Omental fat pad (tissue), 4 donors: ENCODE measurements at places on chromosomes 1 and 21. TPM values are rescaled to one million over a fixed set of nuclear protein-coding genes. Genes with fewer than 3 reads are reported as not detected.

The FMO5 gene
- 2.5 TPM for total RNA-seq

The HTR6 gene
- not detected for total RNA-seq

The FTCD gene
- total RNA-seq, result not detected

DNA sequence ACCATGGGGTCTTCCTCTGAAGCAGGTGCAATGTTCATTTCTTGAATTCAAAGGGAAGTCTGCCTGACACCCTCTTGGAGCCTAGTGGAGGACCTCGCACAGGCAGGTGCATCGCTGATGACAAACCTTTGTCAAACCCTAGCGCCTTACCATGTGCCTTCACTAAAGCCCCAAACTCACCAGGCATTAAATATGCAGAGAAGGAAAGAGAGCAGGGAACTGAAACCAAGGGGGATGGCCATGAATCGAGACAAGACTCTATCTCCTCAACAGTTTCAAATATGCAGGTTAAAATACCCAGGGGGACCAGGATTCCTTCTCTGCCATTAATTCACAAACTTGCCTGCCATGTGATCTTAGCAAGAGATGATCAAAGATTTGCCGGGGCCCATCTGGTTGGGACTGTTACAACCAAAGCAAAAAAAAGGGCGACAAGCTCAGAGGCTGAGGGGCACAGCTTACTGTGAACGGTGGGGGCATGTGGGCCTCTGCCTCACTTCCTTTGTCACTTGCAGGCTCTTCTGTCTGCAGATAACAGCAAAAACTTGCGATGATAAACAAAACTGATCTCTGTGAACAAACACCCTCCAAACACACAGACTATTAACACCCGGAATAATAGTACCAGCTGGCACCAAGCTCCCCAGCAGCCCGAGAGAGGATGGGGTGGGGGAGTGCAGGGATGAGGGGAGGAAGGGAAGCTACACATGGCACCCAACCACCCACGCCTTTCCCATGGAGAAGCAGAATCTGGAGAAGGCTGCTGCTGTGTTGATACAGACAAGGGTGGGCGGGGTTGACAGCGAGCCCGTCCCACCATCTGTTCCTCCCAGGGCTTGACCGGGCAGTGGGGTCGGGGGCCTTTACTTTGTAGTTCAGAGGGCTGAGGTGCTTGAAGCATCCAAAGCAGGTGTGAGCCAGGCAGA is 33.9 kb downstream of the TMEM63A start:
- no peak for DNase-seq

- no peak for DNase-seq
Observed at GRCh38 chr1:39959651-39960333, 4.8 kb downstream of the MFSD2A start.

- no peak for DNase-seq
Observed at GRCh38 chr1:42951588-42951987, 7.1 kb downstream of the SLC2A1 start.

DNA sequence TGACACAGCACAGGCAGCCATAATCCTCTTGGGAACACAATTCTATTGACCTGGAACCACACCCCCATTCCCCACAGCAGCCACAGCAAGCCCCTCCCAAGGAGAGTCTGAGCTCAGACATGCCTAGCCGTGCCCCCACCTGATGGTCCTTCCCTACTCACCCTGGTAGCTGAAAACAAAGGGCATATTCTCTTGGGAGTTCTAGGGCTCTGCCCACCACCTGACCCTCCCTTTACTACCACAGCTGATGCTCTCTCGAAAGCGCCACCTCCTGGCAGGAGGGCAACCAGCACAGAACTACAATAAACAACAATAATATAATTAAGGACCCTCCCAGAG is 184.8 kb upstream of the COA6 start:
- no peak for DNase-seq

- DNase-seq, result no peak
Observed at GRCh38 chr1:8090241-8090702, 64.2 kb upstream of the ERRFI1 start.

DNA sequence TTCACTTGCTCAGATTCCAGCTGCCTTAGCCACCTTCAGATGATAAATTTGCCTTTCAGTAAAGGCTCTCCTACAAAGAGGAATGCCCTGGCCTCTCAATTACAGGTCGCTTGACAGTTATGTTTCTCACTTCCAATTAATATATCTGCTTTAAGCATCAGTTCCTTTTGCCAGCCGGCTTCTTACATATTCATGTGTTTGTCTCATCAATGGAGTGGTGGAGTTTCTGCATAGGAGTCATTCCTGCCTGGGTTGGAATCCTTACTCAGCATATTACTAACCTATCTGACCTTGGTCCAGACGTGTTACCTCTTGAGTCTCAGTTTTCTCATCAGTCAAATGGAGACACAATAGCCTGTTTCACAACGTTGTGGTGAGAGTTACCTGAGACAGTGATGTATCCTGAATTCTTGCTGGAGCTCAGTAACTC is 9.4 kb upstream of the SESN2 start:
- no peak for DNase-seq

DNA sequence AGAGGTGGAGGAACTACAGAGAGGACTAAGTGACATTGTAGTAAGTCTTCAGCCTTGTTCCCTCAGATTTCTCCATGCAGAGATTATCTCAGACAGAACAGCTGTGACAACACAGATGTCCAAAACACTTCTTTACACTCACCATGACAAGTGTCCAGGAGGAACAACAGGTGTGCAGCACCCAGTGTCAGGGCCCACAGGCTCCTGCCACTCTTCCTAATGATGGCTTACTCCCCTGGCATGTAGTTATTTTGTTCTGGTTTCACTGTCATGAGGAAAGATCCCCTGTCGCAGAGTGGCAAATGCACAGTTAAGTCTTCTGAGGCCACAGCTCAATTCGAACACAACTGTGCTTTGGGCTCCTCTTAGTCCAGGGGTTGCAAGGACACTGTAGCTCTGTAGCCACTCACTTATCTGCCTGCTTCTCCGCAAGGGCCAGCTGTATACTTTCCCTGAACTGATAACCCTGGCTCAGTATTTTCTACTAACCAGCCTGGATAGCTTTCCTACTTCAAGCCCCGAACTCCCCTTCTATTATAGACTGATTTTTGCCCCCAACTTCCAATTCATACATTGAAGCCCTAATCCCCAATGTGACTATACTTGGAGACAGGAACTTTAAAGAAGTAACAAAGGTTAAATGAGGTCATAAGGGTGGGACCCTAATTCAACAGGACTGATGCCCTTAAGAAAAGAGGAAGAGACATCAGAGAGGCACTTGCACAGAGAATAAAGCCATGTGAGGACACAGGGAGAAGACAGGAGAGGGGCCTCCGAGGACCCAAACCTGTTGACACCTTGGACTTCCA is 11.1 kb downstream of the PDZK1 start:
- no peak for DNase-seq

- DNase-seq, result no peak
Observed at GRCh38 chr1:210815641-210816550, 318.1 kb downstream of the KCNH1 start.

GRCh38 chr1:7149080-7149838 is 364.0 kb downstream of the CAMTA1 start:
- no peak for DNase-seq

DNA sequence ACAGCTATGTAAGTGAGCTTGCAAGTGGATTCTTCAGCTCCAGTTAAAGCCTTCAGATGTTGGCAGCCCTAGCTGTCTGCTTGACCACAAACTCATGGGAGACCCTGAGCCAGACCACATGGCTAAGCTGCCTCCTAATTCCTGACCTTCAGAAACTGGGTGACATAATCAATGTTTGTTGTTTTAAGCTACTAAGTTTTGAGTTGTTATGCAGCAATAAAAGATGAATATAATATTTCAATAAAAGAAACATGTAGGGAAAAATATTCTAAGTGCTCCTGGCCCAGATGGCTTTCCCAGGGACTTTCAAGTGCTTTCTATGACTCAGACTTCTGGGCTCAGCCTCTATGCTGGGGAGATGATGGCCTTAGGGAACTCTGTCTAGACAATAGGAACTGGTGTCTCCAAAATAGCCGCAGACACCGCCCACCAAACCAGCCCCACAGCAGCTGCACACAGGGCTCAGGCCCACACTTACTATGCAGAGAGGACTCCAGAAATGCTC is 20.3 kb upstream of the AZIN2 start:
- no peak for DNase-seq

DNA sequence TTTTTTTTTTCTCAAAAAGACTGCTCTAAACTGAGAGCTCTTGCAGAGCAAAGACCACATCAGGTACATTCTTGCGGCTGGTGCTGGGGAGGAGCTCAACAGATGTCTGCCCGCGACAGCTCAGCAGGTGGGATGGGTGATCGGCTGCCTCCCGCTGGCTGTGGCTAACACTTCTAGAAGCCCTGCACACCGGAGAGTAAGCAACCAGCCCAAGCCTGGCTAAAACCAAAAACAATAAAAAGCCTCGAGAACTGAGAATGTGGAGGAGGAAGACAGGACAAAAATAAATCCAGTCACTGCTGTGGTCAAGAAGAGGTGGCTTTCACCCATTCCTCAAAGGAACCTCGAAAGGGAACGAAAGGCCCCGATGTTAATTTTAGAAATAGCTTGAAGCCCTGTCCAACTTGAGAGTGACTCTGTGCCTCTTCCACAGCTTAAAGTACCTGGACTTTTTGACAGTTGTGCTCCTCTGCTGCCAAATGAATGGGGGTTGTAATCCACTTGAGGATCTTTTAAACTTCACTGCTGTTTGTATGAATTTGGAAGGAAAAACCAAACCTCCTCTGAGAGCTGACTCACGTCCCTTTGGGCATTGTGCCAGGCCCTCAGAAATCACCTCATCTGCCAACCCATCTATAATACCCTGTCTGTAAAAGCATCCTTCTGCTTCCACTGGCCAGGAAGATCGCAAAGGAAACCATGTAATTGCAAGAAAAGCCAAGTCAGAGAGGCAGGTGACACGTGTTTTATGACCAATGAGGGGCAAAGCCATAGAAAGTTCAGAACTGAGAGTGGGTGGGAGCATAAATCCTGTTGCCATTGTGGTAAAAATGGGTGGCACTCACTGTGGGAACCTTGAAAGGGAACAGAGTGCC is 78.6 kb downstream of the KCNN3 start:
- DNase-seq, result no peak

DNA sequence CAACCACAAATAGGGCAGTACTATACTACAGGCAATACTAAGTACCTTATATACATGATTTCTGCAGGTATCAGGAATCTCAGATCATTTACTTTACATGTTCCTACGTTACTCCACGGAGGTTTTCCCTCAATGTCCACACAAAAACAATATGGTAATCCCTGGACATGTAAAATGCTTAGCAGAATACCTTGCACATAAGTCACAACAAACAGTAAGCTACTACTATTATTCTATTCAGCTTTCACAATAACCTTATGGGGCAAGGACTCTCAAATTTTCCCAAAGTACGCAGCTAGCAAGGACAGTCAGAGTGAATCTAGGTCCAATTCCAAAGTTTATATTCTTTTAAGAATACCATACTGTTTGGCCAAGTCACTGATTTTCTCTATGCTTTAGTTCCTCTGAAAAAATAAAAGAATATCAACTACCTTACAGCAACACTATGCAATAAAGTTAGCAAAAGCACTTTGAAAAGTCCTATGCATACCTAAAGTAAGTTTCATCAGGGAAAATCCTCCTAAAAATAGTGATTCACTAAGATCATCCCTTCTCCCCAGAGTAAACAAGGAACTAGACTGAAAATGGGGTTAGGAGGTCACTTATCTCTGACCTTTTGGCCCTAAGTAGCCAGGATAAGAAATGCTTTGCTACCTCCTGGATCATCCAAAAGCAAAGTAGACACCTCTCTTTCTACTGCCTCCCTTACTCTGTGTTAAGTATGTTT is 67.4 kb downstream of the LUZP1 start:
- DNase-seq, result no peak

- no peak for DNase-seq
Observed at GRCh38 chr1:223022641-223023473, 120.2 kb downstream of the TLR5 start.

- no peak for DNase-seq
Observed at GRCh38 chr21:36881228-36881627, 85.2 kb downstream of the HLCS start.

DNA sequence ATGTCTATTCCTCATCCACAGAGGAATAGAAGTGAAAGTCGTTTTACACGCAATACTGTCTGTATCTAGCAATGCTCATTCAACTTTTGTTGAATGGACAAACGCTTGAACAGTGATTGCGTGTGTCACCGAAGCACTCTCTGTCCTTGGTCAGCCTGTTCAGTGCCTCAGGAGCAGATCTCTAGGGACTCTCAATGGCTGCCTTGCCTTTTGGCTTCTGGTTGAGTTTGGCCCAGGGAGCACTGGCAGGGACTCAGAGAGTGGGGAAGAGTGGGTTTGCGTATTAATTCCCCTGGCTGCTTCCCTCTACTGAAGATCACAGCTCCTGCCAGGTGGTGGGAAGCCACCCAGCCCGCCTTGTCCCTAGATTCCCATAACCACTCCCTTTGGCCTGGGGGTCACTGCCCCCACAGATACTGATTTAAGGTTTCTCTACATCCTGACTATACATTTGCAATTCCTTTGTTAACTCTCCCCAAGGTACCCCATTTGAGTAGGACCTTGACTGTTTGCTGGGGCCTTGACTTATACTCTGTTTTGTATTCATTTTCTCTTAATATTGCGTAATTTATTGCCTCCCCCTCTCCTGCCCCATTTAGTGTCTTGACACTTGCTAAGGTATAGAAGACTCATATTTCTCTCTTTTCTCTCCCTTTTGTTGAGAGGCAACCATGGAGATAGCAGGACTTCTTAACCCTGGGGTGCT is 61.7 kb upstream of the USP24 start:
- DNase-seq, result no peak

GRCh38 chr1:213977486-213977842 is 10.3 kb upstream of the PROX1 start:
- no peak for DNase-seq

DNA sequence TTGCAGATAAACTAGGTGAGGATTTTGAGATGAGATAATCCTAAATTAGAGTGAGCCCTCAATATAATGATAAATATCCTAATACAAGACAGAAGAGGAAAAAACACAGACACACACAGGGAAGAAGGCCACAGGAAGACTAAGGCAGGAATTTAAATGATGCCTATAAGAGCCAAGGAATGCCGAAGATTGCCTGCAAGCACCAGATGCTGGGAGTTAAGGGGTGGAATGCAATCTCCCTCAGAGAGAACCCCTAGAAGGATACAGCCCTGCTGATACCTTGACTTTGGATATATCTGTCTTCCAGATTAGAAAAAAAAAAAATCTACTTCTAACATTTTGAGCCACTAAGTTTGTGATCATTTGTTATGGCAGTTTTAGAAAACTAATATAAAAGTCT is 299.7 kb upstream of the PRMT6 start:
- no peak for DNase-seq
